ENCODE measurements at places on chromosomes 5 and 9.

DNA sequence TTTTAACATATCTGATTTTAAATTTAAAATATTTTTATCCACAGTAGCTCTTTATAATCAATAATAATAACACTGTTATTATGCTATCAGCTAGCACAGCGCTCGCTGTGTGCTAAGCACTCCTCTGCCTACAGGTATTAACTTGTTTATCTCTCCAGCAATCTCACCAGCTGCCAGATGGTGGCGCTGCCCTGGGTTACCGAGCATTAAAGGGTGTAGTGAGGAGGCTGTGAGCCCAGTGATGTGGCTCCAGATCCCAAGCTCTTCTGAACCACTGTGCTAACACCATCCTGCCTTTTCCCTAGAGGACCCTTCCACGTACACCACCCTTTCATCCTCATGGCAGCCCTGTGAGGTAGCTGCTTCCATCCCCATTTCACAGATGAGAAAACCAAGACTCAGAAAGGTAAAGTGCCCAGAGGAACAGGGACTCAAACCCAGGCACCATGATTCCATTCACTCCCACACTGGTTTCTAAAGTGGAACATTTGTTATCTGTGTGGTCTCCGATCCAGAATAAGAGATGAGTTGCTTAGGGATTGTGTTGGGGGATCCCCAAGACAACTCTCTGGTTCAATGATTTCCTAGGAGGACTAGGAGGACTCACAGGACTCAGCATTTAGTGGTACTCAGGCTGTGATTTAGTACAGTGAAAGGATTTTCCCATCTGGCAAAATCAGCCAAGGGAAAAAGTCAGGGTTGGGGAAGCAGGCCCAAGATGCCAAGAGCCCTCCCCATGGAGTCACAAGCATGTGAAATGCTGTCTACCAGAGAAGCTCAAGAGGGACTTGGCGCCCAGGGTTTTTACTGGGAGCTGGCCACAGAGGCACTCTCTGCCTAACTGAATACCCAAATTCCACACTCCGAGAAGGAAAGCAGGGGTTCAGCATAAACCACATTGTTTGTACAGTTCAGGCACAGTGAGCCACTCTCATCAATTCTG is 7.0 kb downstream of the IGFBPL1 start:
- DNase-seq, result no peak

- DNase-seq, result no peak
Observed at GRCh38 chr5:112642885-112643284, 94.8 kb upstream of the APC start.

- DNase-seq, result no peak
Observed at GRCh38 chr5:135505973-135506372, 29.8 kb downstream of the NEUROG1 start.

GRCh38 chr5:54384356-54384933 is 71.1 kb upstream of the HSPB3 start:
- no peak for DNase-seq

DNA sequence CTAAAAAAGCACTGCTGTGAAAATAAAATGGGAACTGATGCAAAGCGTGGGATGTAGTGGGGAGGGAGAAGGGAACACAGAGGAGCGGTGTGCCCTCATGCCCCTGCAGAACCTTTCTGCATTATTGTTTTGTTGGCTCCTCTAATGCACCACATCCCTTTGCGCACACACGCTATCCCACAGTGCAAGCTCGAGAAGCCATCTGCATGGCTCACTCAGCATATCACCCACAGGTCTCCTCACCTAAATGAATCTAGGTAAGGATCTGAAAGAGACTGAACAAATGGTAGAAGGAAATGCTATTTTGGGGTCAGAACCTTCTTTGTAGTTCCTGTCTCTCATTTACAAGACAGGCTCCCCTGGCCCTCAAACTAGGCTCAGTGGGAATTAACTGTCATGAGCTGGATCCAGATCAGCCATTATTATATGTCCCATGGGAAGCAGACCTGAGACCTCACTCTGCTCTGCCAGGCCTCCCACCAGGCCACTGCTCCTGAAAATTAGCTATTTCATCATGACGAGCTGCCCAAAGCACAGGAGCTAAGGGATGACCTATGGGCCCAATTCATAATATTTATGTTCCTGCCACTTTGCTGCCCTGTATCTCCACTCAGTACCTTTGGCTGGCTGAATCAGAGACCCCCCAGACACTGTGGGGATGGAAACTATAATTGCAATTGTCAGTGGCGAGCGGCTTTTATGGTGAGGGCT is 169.4 kb downstream of the SPOCK1 start:
- DNase-seq, result no peak

GRCh38 chr5:159135896-159136531 is 36.3 kb upstream of the EBF1 start:
- no peak for DNase-seq

Measured in hypothalamus (tissue), 51 donors.